Uterus (tissue), 4 donors: ENCODE measurements at places on chromosomes 1 and 21. TPM values are rescaled to one million over a fixed set of nuclear protein-coding genes. Genes with fewer than 3 reads are reported as not detected.

GRCh38 chr1:76674689-76675210, 192.5 kb upstream of the ST6GALNAC5 start:
- DNase-seq, result no peak

GRCh38 chr1:8570465-8570864, 247.0 kb downstream of the RERE start:
- DNase-seq, result no peak

DNA sequence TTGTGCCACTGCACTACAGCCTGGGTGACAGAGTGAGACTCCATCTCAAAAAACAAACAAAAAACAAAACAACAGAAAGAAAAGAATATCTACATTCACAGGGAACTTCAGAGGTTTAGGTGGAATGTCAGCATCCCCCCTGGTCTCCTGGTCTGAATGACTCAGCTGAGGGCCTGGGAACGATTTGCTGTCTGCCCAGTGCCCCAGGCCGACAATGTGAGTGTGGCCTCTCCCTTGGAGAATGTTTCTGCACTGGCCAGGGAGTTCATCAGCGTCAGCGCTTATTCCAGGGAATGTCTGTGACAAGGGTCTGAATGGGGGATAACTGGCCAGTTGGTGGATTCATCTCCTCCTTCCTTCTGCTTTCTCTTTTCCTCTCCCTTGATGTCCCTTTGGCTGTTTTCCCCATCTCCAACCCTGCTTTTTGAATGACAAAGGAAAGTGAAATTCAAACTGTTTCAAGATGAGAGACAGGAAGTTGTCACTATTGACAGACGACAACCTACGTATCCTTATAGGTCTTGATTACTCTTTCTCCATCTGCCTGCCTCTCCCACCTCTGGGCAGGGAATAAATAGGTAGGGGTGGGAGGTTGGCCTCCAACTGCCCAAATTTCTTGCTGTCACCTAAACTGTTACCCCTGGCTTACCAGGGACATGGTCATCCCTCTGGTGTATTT, 213.1 kb downstream of the HHAT start:
- DNase-seq, result no peak

DNA sequence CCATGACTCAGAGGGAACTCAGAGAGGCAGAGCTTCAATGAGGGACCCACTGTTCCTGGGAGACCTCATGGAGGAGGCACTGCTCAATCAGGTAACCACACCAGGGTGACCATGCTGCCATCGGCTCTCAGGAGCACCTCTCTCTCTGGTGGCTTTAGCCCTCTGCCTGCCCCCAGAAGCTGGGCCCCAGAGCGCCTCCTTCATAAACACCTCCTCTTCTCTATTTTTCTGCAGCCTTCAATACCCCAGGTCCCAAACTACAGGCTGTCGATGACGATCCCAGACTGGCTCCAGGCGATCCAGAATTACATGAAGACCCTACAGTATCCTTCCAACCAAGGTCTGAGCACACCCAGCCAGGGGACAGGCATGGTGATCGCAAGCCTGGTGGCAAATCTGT, 10.6 kb downstream of the VASH2 start:
- no peak for DNase-seq

- DNase-seq, result no peak
Observed at GRCh38 chr1:45762291-45762690, 11.8 kb upstream of the IPP start.

DNA sequence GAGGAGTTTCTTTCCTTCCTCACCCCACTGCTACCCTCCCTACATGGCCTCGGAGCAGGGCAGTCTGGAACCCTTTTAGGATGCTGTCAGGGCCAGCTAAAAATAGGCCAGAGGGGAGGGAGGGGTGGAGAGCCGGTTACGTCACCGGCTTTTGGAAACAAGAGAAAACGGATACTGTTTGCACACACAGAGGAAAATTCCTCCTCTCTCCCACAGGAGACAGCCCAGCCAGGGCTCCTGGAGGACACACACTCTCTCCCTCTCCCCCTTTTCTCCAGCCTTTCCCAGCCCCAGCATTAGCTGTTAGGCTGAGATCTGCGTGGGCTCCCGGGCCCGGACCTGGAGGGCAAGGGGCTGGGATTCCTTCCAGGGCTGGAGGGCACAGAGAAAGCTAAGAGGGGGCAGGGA, 20.0 kb upstream of the ALDH4A1 start:
- DNase-seq, result peak; percentile 96

DNA sequence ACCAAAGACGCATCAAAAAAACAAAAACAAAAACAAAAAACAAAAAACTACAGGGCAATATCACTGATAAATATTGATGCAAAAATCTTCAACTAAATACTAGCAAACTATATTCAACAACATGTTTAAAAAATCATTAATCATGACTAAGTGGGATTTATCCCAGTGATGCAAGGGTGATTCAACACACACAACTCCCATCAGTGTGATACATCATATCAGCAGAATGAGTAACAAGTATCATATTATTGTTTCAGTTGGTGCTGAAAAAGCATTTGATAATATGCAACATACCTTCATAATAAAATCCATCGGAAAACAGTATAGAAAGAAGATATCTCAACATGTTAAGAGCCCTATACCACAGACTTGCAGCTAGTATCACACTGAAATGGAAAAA, 953.0 kb downstream of the AMY1C start:
- DNase-seq, result no peak

DNA sequence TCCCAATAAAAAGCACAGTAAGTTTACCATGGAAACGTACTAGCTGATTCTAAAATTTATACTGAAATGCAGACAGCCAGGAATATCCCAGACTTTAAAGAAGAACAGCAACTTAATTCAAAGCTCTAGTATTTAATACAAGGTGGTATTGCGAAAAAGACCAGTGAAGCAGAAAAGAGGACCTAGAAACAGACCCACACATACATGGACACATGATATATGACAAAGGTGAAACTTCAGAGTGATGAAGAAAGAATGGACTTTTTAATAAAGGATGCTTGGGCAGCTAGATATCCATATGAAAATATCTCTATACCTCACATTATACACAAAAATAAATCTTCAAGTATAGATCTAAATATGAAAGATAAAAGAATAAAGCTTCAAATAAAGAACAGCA, 62.6 kb downstream of the COP1 start:
- DNase-seq, result no peak

DNA sequence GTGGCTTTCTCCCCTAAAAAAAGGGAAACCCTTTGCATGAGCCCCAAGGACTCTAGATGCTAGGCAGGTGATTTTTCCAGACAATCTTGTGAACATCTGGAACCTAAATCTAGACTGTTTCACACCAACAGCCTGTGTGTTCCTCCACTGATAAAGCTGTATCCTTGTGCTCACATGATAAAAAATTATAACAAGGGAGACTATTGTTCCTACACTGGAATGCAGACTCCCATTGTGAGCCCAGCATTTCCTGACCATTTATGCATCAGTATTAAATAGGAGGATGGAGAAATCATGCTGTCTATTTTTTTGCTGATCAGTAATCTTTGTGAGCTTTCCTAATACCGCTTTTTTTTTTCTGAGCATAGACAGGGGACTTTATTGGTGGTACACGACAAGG, 52.5 kb downstream of the ZNF697 start:
- no peak for DNase-seq

GRCh38 chr1:68113966-68114365, 63.5 kb upstream of the DIRAS3 start:
- DNase-seq, result no peak

GRCh38 chr1:84632673-84633434, 57.4 kb downstream of the SSX2IP start:
- DNase-seq, result no peak

GRCh38 chr1:114032271-114033215, 53.3 kb downstream of the OLFML3 start:
- no peak for DNase-seq

- no peak for DNase-seq
Observed at GRCh38 chr1:59063501-59063900, 233.4 kb upstream of the FGGY start.

DNA sequence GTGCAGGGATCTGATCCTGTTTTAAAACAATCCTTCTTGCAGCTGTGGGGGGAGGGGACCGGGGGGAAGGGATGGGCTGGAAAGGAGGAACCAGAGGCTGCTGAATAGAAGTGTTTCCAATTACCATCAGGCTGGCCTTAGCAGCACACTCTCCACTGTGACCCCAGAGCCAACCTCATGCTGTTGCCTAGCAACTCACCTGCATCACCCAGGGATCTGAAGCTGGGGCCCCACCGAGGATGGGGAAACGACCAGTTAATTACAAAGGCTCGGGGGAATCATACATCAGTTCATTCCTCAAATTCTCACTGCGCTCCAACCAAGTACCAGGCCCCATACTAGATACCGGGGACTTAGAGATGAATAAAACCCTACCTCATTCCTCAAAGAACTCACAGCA, 11.9 kb upstream of the GPX7 start:
- no peak for DNase-seq

- no peak for DNase-seq
Observed at GRCh38 chr1:167185062-167185461, 35.6 kb upstream of the POU2F1 start.

DNA sequence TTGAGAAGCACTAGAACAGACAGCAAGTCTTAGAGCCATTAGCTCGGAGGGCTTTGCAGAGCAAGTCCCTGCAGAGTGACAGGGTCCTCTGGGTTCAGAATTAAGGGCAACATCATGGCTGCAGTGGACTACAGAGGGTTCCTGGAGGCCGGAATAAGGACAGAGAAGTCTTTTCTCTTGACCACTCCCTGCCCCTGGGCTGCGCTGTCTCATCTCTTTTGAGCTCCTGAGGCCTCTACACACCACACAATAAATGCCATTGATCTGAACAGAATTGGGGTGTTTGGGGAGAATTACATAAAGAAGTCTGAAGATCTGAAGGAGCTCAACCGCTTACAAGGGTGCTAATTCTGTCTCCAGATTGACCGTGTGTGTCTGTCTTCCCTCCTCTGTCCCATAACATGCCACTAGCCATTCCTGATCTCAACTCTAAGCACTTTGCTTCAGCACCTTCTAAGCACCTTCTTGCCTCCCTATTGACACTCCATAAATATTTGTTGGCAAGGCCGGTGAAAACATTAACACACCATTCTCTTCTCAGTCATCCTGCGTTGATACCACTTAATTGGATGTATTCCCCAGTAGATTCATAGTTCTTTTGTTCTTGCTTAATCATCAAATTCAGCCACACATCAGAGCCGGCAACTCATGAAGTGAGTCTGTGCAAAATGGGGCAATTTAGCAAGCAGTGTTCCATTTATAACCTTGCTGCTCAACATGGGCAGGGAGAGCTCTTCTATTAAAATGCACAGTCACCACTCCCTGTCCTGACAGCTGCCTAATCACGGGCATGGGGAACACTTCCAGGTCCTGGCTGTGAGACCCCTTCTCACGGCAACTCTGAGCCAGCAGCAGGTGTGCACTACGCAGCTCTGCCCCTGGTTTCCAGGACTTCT, 49.7 kb downstream of the NMNAT2 start:
- no peak for DNase-seq

- DNase-seq, result no peak
Observed at GRCh38 chr1:198909973-198910372, 271.1 kb downstream of the PTPRC start.

DNA sequence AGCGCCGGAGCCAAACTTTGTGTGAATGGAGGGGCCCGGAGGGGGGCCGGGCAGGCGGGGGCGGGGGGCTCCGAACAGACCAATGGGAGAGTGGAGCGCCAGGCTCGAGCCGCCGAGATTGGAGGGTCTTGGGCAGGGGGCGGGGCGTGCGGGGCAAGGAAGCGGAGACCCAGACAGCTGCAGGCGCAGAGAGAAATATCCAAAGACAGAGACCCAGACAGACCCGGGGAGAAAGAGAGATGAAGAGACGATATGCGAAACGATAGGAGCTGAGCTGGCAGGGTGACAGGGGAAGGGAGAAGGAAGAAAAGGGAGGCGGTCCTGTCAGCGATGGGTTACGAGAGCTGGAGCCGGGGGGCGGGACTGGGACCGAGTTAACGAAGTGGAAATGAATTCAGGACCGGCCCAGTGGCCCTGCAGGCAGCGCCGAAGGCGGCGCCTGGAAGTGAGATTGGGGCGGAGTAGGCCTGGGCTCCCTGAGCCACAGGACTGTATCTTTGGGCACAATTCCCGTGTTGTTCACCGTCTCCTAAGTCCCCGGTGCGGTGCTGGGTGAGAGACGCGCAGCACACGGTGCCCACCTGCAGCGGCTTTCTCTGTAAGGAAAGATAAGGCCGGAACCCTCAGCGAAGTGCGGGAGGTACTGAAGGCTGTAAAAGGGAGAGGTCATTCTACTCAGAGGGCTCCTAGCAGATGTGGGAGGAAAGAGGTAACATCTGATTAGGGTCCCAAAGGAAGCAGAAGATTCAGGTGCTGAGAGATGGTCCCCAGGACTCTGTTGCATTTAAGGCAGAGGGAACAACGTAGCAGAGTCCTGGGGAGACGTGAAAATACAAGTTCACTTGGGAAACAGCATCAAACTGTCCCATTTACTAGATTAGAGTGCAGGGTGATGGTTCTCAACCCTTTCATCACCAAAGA, 543 bp upstream of the KCNJ10 start:
- DNase-seq, result peak; percentile 67

DNA sequence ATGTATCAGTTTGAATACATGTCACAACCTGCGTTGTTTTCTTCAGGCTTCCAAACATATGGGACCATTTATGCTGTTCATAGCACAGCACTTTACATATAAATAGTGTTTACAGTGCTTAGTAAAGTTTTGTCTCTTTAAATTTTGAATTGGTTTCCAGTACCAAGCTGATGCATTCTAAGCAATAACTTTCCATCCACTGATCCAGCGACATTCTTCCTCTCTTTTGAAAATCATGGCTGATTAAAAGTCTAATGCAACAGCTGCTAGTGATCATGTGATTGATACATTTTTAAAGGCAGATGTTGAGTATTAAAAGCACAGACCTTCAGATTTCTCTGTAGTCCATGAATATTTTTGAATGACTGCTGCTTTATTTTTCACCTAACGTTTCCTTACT, 154.9 kb downstream of the PTPRC start:
- DNase-seq, result no peak

- no peak for DNase-seq
Observed at GRCh38 chr21:45060675-45061311, 13.6 kb upstream of the ADARB1 start.

- DNase-seq, result no peak
Observed at GRCh38 chr1:67489643-67490042, 59.4 kb upstream of the SERBP1 start.

GRCh38 chr21:30719401-30719800, 824 bp upstream of the KRTAP21-3 start:
- DNase-seq, result no peak

Gene EPHA2
- total RNA-seq, result 24.8 TPM

Gene AGT
- 4.0 TPM for total RNA-seq

Gene RYR2
- total RNA-seq, result 8.1 TPM

Gene TAS1R3
- 0.34 TPM for total RNA-seq

Gene GRHL3
- total RNA-seq, result not detected

Gene KRTAP11-1
- not detected for total RNA-seq

Gene SLC16A4
- total RNA-seq, result 2.3 TPM

Gene BEST4
- total RNA-seq, result not detected

Gene ASAP3
- total RNA-seq, result 82.9 TPM

Gene C21orf91
- total RNA-seq, result 21.5 TPM

Gene GABPA
- 8.2 TPM for total RNA-seq

Gene BRDT
- not detected for total RNA-seq

Gene SRSF4
- 72.9 TPM for total RNA-seq

Gene FYB2
- total RNA-seq, result 8.6 TPM

Gene GJA9
- total RNA-seq, result not detected
